ENCODE measurements at places on chromosomes 7 and 10. TPM values are rescaled to one million over a fixed set of nuclear protein-coding genes. Genes with fewer than 3 reads are reported as not detected.
A peak's percentile ranks its signal among the peaks of the same experiment; 100 is the strongest.

The MMRN2 gene
- polyA plus RNA-seq = 7.2 TPM

GRCh38 chr10:79407423-79407796 is 38.0 kb downstream of the ZCCHC24 start:
- no peaks in the 10 kb centered on the region for H3K27me3 ChIP-seq
- DNase-seq = no peak
- peaks cover 20% of the 10 kb centered on the region for H3K4me1 ChIP-seq
- H3K4me3 ChIP-seq = no peak overlapping the region
- H3K36me3 ChIP-seq = no peaks in the 10 kb centered on the region

The NME8 gene
- 0.04 TPM for polyA plus RNA-seq

- H3K27me3 ChIP-seq = no peaks in the 10 kb centered on the region
- H3K4me1 ChIP-seq = peaks cover 16% of the 10 kb centered on the region
- H3K4me3 ChIP-seq = peak overlapping the region; percentile 52
- no peaks in the 10 kb centered on the region for H3K36me3 ChIP-seq
- DNase-seq = peak; percentile 78
These were observed 8.1 kb downstream of the TASOR2 start for GRCh38 chr10:5692461-5693358.

The CH25H gene
- polyA plus RNA-seq = 4.2 TPM

Measured in large intestine (tissue), 12 donors.